Lower lobe of right lung (tissue), 2 donors: ENCODE measurements at places on chromosomes 5 and 9.

DNA sequence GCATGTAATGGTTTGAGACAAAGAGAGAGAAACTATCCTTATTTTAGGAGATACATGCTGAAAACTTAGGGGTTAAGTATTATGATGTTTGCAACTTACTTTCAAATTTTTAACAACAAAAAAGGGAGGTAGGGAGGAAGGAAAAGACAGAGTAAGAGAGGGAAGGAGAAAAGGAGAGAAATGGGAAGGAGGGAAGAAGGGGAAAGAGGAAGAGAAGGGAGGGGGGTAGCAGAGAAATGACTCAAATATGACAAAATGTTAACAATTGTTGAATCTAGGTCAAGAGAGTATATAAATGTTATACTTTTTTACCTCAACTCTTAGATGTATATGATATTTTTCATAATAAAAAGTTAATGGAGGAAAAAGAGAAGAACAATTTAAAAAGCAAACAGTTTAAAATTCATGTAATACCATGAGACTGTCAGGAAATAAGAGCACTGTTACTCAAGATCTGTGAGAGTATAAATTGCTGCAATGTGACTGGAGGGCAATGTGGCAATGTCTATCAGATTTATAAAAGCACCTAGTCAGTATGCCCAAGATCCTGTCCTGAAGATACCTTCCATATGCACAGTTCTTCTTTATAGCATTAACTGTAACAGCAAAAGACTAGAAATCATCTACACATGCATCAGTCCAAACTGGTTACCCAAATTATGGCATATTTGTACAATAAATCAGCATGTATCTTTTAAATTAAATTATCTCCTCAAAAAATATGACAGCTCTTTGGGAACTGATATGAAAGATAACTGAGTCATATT lies 16.3 kb downstream of the FBXW11 start:
- no peak for DNase-seq

DNA sequence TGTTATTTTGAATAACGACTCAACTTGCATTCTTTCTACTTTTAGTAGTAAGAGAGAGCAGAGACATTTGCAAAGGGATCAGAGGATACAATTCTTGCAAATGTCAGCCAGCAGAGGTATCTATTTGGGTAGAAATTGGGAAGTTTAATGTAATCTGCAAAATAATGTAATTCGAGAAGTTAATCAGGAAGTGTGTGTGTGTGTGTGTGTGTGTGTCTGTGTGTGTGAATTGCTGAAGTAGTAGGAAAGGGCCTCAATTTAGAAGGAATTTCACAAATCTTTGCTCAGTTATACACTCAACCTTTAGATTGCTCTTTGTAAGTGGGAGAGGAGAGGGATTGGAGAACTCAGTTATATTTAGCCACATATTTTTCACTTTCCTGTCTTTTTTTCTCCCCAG lies 11.0 kb upstream of the IFNA1 start:
- no peak for DNase-seq

- no peak for DNase-seq
Observed at GRCh38 chr5:73135429-73136054, 15.2 kb downstream of the TMEM171 start.

GRCh38 chr5:160506006-160507004 lies 84.7 kb downstream of the PTTG1 start:
- DNase-seq = peak; percentile 53

GRCh38 chr9:13718086-13718485 lies 438.6 kb upstream of the MPDZ start:
- no peak for DNase-seq

GRCh38 chr9:78272307-78272706 lies 24.6 kb upstream of the PSAT1 start:
- DNase-seq = no peak

- DNase-seq = no peak
Observed at GRCh38 chr5:203246-203930, 12.1 kb downstream of the LRRC14B start.

DNA sequence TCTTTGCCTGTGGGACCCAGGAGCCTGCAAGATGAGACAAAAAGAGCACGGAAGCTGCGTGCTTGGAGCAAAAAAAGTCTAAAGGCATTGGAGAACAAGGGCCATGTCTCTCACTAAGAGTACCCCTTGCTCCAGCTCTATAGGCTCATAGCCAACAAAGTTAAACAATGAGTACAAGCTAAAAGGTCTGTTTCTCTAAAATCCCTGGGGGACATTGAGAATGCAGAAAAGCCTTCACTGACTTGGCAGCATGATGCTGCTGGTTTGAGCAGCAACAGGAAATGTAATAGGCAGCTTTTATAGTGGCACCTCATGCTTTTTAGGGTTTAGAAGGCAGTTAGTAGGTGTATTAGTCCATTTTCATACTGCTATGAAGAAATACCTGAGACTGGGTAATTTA lies 287.5 kb downstream of the SMARCA2 start:
- DNase-seq = no peak

GRCh38 chr9:87213948-87214347 lies 266.6 kb upstream of the GAS1 start:
- no peak for DNase-seq

DNA sequence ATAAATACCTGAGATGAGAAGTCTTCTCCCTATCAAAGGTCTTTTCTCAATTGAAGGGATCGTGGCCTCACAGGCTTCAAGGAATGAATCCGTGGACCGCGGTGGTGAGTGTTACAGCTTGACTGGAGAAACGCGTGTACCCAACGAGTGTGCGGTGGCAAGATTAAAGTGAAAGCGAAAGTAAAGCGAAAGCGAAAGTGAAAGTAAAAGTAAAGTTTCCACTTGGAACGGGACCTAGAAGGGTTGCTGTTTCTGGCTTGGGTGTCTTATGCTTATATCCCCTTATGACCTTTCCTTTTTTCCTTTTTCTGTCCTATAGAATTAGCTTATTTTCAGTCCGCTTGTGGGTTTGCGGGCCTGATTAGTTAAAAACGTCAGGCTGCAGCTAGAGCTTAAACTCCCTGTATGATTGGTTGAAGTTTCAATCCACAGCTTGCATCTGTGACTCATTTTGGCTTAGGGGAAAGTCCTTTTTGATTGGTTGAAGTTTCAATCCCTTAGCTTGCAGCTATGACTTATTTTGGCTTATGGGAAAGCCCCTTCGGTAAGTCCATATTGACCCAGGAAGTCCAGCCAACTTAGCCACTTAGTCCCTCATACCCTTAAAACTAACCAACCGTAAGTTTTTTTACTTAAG lies 924.3 kb upstream of the CDH10 start:
- no peak for DNase-seq

- DNase-seq = no peak
Observed at GRCh38 chr9:34686732-34687131, 4.3 kb downstream of the CCL19 start.

DNA sequence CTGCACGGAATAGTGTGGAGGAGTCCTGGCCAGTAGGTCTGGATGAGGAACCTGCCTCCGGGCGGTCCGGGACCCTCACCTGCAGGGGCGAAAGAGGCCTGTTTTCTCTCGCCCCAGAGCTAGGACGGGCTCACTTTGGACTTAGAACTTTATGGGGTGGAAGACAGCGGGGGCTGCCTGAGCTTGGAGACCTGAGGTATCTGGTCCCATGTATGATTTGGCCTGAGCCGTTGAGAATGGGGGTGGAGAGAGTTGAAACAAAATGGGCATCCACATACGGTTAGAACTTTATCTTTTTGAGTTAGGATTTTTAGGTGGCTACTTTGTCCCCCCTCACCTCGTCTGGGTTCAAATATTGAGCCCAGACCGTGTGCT lies 681 bp upstream of the ETF1 start:
- no peak for DNase-seq

GRCh38 chr9:92647671-92648473 lies 22.1 kb downstream of the IPPK start:
- DNase-seq = peak; percentile 16

DNA sequence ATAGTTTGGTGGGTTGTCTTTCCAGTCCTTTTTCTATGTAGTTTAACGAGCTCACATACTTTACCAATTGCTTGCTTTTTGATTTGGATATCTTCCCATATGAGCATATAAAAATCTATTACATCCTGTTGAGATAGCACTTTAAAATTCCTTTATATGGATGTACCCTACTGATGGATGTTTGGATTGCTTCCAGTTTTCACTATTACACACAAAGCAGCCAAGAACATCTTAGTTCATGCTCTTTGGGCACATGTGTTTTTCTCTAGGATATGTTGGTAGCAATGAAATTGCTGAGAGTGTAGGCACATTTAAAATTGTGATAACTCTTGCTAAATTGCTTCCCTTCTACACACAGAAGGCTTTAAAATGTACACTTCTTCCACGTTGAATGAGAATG lies 56.1 kb upstream of the NTRK2 start:
- no peak for DNase-seq

GRCh38 chr5:122141751-122142150 lies 12.4 kb downstream of the ZNF474 start:
- DNase-seq = no peak

- no peak for DNase-seq
Observed at GRCh38 chr5:15441433-15442192, 58.4 kb upstream of the FBXL7 start.

GRCh38 chr5:164217464-164217863 lies 712.0 kb downstream of the MAT2B start:
- no peak for DNase-seq

DNA sequence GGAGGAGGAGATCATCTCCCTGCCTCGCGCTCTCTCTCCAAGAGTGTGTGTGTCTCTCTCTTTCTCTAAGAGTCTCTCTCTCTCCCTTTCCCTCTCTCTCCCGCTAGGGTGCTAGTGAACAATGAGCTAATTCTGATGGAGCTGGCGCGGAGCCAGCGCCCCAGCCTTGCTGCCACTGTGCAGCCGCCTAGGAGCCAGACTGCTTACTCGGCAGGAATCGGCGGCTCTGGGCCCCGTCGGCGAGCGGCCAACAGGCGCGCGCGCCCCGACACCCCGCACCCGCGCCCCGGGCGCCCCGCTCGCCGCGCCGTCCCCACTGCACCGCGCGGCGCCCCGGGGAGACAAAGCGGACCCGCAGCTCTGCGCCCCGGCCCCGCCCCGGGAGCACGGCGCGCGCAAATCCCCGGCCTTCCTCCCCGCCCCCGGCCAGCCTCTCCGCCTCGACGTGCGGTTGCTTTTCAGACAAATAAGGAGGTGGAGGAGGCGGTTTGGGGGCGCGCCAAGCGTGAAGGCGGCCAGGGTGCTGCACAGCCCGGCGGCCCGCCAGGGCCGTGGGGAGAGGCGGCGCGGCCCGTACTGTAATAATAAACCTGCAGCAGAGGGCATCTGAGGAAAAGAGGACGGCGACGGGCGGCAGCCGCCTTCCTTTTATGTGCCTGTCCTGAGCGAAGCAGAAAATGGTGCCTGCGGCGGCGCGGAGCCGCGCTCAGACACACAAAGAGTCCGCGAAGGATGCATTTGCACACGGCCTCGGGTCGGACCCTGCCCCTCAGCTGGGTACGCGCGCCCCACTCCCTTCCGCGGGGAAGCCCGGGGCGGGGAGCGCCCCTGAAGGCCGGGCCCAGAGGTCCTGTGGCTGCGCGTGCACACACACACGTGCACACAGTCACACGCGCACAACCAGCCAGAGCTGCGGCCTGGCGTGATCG lies 625 bp upstream of the NREP start:
- DNase-seq = peak; percentile 94

GRCh38 chr9:8732367-8733075 lies 932.9 kb upstream of the DMAC1 start:
- no peak for DNase-seq

GRCh38 chr5:151924564-151925301 lies at the start of gene GLRA1:
GLRA1 (minus strand) TSS chr5:151924851; CDS start chr5:151924549, 302 bp downstream.
- peak; percentile 59 for DNase-seq

DNA sequence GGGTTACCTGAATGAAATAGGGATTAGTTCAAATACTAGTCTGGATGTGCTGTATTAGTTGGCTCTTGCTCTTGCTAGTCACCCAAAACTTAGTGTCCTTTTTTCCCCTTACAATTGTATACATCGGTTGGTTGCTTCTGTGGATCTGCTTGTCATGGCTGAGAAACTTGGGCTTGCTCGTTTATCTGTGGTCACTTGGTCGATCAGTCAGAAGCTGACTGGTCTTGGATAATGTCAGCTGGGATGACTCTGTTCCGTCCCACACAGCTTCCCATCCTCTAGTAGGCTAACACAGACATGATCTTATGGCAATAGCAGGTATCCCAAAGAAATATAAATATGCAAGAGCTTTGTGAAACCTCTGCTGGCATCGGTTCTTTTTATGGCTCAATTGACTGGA lies 807.4 kb downstream of the MAT2B start:
- no peak for DNase-seq

GRCh38 chr5:111926026-111926425 lies 169.0 kb upstream of the NREP start:
- DNase-seq = no peak

DNA sequence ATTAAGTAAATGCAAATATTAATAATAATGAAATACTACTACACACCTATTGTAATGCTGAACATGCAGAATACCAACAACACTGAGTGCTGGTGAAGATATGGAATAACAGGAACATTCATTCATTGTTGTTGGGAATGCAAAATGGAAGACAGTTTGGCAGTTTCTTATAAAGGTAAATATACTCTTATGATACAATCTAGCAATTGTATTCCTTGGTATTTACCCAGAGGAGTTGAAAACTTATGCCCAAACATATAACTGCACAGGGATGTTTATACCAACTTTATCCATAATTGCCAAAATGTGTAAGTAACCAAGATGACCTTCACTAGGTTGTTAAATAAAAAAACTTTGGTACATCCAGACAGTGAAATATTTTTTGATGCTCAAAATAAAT lies 636.8 kb downstream of the PRR16 start:
- no peak for DNase-seq

DNA sequence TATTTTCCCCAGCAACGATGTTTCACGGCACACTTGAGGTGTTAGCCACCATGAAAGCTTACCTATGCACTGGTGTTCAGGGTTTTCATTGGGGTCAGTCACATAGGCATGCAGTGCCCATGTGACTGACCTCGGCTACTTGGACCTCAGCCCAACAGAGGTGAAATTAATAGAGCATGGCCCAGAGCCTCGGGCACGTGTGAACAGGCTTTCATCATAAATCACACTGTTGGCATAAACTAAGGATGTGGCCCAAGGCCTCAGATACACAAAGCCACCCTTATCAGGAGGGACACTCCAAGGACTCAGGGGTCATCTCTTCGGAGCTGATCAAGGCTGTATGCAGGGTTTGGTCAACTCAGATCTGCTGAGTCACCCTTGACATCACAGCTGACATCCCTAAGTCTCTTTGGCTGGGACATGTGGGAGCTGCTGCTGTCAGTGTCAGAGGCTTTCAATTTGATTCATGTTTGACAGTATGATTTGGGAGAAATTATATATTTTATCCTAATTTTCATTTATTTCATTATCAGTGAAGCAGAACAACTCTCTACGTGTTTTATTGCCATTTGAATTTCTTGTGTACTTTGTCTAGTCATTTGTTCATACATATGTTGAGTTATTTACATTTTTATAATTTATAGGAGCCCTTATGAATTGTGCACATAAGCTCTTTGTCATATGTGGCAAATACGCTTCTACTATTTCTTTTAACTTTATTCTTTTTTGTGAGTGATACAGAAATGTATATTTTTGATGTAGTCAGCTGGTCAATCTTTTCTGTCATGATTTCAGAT lies 59.7 kb upstream of the ANKRD33B start:
- DNase-seq = no peak

DNA sequence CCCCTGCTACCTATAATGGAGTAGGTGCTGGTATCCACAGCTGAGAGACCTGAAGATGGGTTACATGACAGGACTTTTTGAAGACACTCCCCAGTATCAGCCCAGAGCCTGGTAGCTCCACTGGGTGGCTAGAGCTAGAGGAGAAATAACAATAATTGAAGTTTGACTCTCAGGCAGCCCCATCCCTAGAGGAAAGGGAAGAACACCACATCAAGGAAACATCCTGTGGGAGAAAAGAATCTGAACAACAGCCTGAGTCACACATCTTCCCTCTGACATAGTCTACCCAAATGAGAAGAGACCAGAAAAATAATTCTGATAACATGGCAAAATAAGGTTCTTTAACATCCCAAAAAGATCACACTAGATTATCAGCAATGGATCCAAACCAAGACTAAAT lies 432.1 kb downstream of the CDH18 start:
- no peak for DNase-seq
